ENCODE measurements at places on chromosomes 7 and 10.
A peak's percentile ranks its signal among the peaks of the same experiment; 100 is the strongest.

GRCh38 chr7:156968183-156968582, 18.7 kb downstream of the NOM1 start:
- no peak for DNase-seq

DNA sequence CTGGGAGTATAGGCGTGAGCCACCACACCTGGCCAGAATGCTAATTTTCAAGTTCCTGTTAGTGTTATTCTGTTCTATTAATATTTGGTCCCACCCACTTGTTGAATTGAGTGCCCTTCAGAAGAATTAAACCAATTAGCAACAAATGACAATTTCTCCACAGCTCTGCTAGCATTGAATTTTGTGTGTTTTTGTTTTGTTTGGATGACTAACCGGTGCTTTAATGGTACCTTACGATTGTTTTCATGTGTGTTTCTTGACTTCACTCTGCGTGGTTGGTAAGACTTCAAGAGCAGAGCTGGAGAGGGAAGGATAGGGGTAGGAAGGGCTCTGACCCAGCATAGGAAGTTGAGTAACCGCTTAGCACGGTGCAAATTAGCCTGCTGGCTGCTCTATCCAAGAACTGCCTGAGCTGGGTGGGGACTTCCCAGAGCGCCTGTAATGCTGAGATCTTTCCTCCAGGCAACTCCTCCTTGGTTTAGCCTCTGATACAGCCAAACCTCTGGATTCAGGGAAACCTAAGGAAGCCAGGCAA, 4.6 kb downstream of the ARPC1B start:
- peak; percentile 61 for DNase-seq

DNA sequence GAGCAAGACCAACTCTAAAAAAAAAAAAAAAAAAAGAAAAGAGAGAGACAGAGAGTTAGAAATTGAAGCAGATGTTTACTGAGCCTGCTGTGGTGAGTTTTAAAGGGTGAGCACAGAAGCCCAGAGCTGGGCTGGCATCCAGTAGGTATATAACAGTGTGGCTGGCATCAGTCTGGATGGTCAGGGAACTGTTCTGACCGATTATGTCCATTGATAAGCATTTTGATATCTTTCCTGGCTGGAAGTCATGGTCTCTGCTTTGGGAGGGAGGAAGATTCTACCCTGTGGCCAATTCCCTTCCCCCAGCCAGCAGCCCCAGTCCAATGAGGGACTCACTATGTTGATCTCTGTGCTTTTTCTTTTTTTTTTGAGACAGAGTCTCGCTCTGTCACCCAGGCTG, 65.2 kb upstream of the PODXL start:
- DNase-seq = no peak

- DNase-seq = no peak
Measured at GRCh38 chr7:37450035-37450434, 1.4 kb upstream of the ELMO1 start.

- no peak for DNase-seq
Measured at GRCh38 chr10:96473866-96474265, 39.9 kb downstream of the TLL2 start.

DNA sequence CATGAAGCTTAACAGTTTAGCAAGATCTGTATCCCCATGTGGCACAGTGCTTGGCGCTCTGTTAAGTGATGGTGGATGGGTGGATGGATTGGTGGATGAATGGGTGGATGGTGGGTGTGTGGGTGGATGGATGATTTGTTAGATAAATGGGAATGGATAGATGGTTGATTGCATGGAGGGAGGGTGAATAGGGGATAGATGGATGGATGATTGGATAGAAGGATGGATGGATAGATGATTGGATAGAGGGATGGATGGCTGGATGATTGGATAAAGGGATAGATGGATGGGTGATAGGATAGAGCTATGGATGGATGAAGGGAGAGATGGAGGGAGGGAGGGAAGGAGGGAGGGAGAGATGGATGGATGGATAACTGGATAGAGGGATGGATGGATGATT, 229.7 kb downstream of the CUX1 start:
- no peak for DNase-seq

DNA sequence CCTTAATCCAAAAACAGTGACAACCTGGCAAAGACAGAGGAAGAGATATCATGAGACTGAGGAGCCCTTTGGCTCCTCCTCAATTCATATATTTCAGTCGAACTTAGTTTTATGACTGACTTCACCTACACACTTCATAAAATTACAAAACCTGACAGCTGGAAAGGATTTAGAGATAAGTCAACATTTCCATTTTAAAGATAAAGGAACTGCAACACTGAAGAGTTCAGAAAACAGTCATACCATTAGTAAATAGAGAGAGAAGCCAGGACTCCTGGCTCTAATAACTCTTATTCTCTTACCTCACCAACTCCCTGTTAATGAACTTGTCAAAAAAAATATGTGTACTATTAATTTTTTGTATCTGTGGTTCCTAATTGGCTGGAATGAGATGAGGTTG, 141.0 kb upstream of the COL1A2 start:
- DNase-seq = no peak

GRCh38 chr10:22429146-22429545, 83.8 kb downstream of the SPAG6 start:
- DNase-seq = no peak

- no peak for DNase-seq
Measured at GRCh38 chr10:30959836-30960210, 71.8 kb downstream of the ZNF438 start.

DNA sequence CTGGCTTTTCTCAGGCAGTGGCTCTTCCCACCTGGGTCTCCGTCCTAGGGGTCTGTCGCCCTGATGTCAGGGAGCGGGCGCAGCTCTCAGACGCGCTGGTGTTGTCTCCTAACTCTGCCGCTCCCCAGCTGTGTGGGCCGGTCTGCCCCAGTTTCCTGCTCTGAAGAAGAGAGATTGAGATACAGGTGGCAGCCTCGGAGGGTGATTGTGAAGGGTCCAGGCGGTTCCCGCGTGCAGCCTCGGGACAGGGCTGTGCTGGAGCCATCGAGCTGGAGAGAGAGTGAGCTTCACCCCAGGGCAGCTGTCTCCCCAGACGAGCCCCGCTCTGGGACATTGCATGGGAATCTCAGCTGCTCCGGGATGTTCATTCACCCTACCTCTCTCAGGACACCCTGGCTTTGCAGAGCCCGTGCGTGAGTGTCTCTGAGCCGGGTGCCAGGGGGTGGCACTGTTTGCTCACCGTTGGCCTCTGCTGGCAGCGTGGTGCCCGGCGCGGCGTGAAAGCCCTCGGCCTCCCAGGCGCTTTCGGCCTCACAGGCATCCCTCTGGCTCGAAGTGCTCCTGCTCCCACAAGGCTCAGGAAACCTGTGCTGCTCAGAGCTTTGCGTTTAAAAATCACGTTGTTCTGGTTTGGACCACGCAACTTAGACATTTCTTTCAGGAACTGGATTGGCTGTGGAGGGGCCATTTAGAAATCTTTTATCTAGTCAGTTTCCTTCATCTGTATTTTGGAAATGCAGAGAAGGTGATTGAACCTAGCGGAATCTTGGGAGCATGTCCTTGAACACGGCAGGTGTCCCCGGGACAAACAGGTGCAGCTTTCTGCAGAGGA, 33.8 kb upstream of the ZFAND2A start:
- no peak for DNase-seq

- no peak for DNase-seq
Measured at GRCh38 chr7:96401200-96401599, 79.3 kb upstream of the SLC25A13 start.

GRCh38 chr10:68251151-68251550, 19.2 kb upstream of the ATOH7 start:
- DNase-seq = no peak

GRCh38 chr10:33123680-33124079, 165.7 kb upstream of the ITGB1 start:
- DNase-seq = no peak

DNA sequence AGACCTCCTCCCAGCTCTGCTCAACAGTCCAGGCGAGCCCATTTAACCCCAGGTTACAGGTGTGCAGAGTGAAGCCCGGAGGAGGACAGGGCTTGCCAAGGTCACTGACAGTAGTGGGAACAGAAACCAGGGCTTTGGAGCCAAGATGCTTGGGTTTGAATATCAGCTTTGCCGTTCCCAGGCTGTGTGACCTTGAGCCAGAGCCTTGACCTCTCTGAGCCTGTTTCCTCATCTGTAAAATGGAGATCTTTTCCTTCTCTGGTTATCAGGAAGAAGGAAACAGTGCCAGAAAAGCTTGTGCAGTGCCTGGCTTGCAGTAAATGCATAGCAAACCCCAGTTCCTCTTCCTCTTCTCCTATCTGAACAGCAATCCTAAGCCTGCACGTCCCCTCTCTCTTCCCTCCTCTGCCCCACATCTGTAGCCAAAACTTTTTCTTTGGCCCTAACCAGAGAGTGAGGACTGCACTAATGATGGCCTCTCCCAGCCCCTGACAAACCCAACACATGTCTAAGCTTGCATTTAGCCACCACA, 21.4 kb upstream of the MLXIPL start:
- no peak for DNase-seq

GRCh38 chr10:9419757-9420156, 1365.3 kb downstream of the GATA3 start:
- no peak for DNase-seq

GRCh38 chr10:120451968-120452367, 5.1 kb upstream of the PLPP4 start:
- DNase-seq = no peak

DNA sequence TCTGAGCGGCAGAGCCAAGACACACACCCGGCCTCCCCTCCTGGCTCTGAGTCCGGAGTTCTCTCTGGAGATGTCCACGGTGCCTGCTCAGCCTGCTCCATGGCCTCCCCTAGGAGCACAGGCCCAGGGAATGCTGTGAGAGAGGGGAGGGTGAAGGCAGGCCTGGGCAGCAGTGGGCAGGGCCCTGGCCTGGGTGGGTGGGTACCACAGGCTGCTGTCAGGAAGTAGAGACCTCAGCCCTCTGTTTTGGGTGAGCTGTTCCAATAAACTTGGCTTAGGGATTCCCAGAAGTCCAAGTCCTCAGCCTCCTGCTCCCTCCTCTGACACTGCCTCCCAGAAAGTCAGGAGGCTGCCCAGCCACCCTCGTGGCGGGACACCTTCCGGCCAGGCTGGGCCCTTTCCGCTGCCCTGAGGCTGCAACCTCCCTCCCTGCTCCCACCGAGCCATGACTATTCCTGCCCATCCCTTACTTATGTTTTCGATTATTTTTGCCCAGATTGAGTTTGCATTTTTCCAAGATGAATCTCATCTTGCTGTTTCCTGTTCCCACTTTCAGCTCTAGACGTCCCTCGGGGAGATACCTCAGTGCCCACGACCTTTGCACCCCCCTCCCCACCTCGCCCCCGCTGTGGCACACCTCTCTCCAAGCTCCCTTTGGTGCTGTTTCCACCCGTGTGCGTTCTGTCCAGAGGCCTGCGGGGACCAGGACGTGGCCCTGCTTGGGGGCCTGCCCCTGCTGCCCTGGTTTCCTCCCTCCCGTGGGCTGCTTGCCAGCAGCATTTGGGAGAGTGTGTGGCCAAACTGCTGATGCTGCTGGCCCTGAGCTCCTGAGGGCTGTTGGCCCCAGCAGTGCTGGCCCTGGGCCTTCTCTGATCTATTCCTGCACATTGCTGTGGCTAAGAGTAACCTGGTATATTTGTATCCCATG, 5.8 kb upstream of the POLM start:
- DNase-seq = no peak

DNA sequence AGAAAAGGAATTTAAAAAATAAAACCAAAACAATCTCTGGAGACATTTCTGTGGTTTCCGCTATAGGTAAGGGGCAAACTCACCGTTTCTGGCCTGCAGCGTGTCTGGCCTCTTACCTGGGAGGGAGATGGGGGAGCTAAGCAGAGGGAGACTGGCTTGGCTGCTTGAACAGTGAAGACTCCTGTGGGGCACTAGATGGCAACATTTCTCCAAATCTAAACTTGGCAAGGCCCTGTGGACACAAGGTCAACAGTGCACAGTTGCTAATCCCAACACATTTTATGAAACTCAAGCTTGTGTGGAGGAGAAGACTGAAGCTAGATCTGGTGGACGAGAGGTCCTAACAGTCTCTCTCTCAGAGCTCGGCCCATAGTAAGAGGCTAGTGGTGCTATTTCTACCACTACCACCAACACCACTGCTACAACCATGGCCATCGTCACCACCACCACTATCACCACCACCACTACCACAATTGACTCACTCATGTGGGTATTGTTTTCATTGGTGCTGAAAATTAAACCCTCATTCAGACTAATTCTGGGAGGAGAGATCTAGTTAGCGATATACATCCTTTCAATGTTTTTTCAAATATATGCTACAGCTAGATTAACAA, 28.4 kb upstream of the CDHR3 start:
- DNase-seq = no peak

DNA sequence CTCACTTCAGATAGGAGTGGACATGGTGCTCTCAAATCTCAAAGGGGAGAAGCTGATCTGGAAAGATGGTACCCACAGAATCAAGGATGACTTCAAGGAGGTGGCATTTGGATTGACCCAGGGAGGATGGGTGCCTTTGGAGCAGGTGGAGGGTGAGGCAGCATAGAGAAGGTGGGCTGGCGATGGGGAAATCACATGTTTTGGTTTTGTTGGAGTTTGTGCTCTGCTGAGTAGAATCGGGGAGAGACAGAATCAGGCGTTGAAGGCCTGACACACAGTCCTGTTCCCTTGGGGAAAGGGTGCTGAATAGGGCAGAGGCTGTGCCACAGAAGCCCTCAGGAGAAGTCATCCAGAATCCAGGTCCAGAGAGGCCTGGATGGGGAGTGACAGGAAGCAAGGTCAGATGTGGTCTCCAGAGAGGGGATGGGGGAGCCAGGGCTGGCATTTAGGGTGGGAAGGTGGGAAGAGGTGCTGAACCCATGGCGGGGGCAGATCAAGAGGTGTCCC, 291.1 kb downstream of the GLRX3 start:
- DNase-seq = no peak

DNA sequence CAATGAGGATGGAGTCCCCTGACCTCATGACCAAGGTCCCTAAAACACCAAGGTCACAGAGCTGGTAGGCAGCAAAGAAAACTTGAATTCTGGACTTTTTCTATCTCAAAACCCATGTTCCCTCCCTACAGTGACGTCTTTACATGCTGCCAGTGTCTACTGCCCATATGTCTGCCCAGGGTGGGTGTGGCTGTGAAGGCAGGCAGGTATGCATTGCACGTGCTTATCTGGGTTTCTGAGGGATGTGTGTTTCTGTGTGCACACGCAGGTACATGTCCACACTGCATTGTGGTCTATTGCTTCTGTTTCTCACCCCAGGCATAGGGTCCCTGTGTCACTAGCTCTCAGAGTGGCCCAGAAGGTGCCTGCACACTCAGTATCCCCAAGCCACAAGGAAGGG, 13.5 kb downstream of the ATP6V1F start:
- DNase-seq = no peak

- no peak for DNase-seq
Measured at GRCh38 chr7:81045491-81046030, 126.7 kb upstream of the SEMA3C start.

All from T-helper 1 cell (primary cell).